ENCODE measurements at places on chromosomes 13 and 19.

GRCh38 chr19:35673121-35673804, 6.9 kb downstream of the UPK1A start:
- no peak for DNase-seq

DNA sequence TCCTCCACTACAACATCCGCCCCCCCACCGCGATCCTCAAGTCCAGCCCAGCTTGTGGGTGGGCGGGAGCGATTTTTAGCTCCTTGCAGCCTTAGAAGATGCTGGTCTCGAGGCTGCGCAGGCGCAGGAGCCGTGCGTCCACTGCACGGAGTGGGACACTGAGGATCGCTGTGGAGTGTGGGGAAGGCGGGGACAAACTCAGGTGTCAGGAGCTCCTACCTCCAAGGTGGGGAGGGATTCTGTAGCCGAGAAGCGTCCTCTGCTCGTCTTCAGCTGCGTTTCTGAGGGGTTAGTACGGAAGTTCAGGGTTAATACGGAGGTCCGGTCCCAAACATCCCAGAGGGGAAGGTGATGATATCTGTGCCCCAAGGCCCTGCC, at the start of gene RTBDN:
Gene RTBDN (minus strand): TSS at position 14 of the 378 bp plus-strand sequence. CDS start 4,600 bp downstream, outside the sequence.
- no peak for DNase-seq

GRCh38 chr13:65090186-65090585, 2139.9 kb downstream of the PCDH9 start:
- DNase-seq = no peak

DNA sequence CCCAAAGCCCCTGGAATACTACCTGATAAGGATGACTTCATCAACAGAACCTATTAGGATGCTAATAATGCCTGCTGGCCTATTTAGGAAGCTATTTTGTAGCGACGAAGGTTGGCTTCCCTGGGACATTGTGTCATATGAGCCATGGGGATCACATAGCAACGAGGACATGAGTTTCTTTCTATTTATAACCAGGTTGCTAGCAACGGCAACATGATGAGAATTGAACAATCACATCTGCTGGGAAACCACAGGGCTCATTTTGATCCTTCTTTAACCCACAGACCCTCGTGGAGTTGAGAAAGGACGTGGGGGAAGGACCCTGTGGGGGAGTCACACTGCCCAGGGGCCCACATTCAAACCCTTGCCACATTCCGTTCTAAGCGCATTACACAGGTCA, 172.2 kb downstream of the COL4A1 start:
- no peak for DNase-seq

GRCh38 chr13:44331446-44331845, 42.2 kb upstream of the SERP2 start:
- DNase-seq = no peak

Measured in OCI-LY7 (cell line).